ENCODE measurements at places on chromosomes 13 and 19. TPM values are rescaled to one million over a fixed set of nuclear protein-coding genes. Genes with fewer than 3 reads are reported as not detected.

DBP gene
- 4.6 TPM for total RNA-seq

F10 gene
- total RNA-seq, result not detected

MCF2L gene
- total RNA-seq, result not detected

ZIK1 gene
- total RNA-seq, result 5.3 TPM

ERFL gene
- total RNA-seq, result not detected

LINGO3 gene
- total RNA-seq, result not detected

C19orf33 gene
- 263 TPM for total RNA-seq

CBY2 gene
- not detected for total RNA-seq

HMG20B gene
- 87.7 TPM for total RNA-seq

USE1 gene
- 10.0 TPM for total RNA-seq
